A673 (cell line): ENCODE measurements at places on chromosomes 13 and 19.

DNA sequence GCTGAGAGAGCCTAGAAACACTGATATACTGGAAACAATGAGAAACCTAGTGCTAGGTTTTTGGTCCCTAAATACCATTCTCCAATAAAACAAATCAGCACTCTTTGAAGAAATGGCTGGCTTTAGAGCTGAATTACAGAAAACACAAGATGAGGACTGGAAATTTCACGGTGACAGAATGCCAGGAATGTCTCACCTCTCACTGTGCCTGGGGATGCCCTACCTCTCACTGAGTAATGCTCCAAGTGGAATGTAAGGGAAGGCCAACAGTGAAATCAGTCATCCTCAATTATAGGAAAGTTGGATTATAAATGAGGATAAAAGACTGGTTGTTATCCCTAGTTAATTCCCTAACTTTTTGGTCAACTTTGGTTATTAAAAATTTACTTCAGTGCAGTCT, 259.0 kb downstream of the NALCN start:
- no peak for DNase-seq

DNA sequence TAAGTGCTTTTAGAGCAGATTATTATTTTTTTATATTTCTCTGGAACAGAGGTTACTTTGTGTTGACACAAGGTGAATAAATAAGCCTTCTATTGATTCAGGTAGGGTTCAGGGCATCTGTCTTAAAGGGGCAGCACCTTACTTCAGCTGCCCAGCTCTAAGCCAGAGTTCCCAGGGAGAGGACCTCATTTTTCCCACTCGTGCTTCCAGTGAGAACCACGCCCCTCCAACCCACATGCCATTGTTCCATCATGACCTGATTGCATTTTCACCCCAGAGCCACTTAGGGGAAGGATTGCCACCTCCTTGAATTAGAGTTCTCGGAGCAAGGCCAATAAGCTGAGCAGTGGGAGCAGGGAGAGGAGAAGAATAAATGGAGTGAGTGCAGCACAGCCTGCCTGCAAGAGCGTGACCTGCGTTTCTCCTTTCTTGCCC, 104.3 kb upstream of the FRY start:
- no peak for DNase-seq

DNA sequence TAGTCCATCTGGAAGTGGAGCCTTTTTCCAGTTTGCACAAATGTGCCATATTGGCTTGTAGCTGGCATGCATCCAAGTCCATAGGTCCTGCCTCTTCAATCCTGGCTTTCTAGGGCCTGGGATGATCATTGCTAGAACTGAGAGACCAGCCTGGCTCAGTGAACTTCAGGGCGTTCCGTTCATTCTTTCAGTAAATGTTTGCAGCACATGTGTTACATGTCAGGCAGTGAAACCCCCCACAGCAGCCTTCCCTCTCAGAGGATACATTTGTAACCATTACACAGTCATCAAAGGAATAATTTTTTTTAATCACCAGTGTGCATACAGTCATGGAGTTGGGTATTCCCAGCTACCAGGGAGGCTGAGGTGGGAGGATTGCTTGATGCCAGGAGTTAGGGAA, 9.7 kb downstream of the FUT2 start:
- no peak for DNase-seq

DNA sequence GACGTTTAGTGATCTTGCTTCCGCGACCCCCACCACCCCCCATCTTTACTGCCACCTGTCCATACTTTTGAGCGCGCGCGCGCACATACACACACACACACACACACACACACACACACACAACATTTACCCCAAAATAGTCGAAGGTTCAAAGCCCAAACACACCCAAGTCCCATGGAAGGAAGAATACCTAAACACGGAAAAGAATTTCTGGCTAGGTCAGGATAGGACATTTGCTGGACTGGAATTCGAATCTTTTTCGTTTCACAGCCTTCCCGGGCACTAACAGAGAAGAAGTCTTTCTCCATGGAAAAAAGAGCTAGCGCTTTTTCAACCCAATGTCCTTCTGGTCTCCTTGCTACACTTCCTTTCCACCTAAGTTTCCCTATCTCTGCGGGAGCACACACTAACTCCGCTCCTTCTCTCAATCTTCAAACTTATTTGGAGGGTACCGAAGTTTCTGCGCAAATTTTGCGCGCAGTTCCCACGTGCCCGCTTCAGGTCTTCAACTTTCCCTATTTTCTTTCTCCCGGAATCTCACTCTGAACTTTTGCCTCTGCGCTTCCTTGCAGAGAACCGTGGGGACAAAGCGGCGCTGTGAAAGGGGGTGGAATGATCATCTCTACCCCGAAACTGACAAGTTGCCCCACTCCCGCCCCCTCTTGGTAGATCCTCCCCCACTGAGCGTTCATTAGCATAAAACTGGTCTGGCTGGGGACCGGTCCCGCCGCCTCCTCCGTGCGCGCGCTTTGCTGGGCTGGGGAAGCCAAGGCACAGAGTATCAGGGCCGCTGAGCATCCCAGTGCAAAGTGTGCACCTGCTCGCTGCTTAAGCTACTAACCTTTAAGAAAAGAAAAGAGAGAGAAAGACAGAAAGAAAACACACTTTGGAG, 2.7 kb downstream of the DACH1 start:
- peak; percentile 17 for DNase-seq

- no peak for DNase-seq
Measured at GRCh38 chr13:59706101-59706976, 457.4 kb downstream of the DIAPH3 start.

- DNase-seq = no peak
Measured at GRCh38 chr19:400976-401865, 7.7 kb downstream of the C2CD4C start.

- no peak for DNase-seq
Measured at GRCh38 chr13:37599519-37599918, 951 bp upstream of the POSTN start.

DNA sequence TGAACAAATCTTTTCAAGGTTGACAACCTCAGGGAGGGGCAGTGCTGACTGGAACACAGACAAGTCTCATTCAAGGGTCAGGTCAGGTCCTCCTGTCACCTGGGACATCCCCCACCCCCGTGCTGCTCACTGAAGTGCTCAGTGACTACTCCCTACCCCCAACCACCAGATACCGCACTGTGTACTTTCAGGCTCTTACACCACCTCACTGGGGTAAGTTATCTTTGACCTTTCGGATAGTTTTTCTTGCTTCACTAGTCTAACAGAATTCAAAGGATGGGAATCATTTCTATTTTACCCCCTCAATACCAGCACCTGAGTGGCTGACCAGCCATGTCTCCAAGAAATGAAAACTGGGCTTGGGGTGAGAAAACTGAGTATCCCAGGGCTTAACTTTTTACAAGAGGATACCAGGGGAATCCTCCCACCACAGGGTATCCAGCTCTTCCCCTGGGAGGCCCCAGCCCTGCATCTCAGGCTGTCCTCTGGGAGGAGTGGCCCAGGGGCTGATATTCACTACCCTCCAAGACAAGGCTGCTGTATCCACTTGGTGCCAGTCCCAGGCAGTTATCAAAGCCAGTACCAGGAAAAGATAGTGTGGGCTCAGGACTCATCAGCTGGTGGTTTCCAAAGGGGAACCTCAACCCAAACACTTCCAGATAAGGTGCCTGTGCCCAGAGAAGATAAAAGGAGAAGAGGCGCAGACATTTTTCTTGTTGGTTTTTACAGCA, 2.1 kb downstream of the ZNF563 start:
- DNase-seq = no peak

GRCh38 chr19:10346509-10346908, 7.1 kb upstream of the ICAM3 start:
- DNase-seq = no peak

DNA sequence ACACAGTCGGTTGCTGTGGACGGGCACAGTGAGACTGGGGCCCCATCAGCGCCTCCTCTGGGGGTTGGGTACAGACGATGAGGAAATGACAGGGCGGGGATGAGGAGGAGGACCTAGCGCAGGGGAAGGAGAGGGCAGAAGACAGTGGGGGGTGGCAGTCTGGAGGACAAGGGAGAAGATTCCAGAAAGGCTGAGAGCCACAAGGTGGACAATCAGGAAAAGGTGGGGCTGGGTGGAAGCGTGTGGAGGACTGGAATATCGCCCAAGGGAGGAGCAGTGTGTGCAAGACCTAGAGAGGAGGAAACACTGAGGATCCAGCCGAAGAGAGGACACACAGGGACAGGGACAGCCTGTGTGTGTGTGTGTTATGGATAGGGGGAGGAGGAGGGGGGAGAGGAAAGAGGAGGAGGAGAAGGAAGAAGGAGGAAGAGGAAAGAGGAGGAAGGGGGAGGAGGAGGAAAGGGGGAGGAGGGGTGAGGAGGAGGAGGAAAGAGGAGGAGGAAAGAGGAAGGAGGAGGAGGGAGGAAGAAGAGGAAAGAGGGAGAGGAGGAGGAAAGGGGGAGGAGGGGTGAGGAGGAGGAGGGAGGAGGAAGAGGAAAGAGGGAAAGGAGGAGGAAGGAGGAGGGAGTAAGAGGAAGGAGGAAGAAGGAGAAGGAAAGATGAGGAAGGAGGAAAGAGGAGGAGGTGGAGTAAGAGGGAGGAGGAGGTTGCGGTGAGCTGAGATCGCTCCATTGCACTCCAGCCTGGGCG, 15.8 kb upstream of the GARIN5A start:
- peak; percentile 34 for DNase-seq

DNA sequence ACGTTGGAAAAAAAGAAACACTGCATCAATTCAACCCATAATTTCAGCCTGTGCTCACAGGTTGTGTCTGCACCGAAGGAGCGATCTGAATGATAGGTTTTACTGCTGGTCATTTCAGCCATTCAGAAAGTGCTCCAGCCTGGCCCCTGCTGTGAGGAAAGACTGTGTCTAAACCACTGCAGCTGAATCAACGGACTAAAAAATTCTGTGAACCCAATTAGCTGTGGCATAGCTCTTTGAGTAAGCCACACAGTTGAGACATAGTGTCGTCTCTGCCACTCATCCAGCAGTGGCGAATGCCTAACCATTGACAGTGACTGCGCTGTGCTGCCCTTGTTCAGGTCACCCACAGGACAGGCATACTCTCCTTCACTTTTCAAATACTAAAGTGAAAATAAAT, 179.8 kb downstream of the COG6 start:
- DNase-seq = no peak
